ENCODE measurements at places on chromosomes 12 and 14. TPM values are rescaled to one million over a fixed set of nuclear protein-coding genes. Genes with fewer than 3 reads are reported as not detected.

The CACNB3 gene
- total RNA-seq = 10.6 TPM

The CACNA2D4 gene
- 1.6 TPM for total RNA-seq

The TMEM30B gene
- 3.2 TPM for total RNA-seq

The GPR132 gene
- 0.75 TPM for total RNA-seq

The OTUB2 gene
- total RNA-seq = 0.93 TPM

The PPP1R36 gene
- total RNA-seq = 0.31 TPM

Measured in muscle of leg (tissue), 16 donors.